ENCODE measurements at places on chromosomes 6 and 20.
A peak's percentile ranks its signal among the peaks of the same experiment; 100 is the strongest.

DNA sequence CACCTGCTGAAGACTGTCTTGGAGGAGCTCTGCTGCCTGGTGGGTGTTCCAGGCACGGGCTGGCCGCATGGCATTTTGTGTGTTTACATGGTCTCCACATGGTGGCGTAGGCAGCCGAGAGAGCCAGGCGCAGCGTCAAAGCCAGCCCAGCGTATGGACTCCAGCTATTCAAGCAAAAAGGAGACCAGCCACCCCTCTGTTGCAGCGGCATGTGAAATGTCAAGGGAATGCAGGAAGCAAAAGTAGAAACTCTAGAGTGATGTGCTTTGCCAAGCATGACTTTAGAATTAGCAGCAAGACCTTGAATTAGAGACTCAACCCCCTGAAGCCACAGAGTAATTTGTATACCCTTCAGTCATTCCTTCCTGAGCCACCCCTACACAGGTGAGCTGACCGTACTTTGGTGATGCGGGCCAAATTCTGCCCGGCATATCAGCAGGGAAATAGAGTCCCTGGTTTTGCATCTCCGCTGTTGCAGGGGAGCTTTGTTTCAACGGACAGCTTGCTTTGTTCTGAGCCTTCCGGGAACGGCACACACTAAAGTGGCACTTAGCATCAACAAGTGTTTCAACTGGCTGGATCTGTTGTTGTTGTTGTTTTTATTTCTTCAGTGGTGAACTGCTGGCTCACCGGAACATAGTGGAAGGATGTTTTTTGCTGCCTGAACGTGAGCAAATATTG is 48.5 kb downstream of the FNDC1 start:
- DNase-seq = peak; percentile 70

- DNase-seq = peak; percentile 96
These were observed at the start of gene HLA-DOA for GRCh38 chr6:33008944-33009861. TSS of gene HLA-DOA (minus strand) at chr6:33009591.

- no peak for DNase-seq
These were observed 48.4 kb downstream of the DHX35 start for GRCh38 chr20:39010496-39010895.

DNA sequence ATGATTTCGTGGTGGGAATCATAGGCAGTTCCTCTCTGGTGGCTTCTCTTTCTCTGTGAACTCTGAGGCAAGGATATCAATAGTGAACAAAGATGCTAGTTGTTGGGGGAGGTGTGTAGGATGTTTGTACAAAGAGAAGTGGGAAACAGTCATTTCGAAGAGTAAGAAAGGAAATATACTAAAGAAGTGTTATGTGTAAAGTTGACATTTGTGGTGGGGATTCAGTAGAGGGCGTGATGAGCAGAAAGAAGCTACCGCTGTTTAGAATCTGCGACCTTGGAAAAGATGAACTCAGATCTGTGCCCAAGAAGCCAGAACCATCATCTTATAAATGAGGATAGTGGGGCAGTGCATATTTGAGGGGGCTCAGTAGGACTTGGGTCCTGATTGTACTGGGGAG is 11.4 kb downstream of the SLC35F1 start:
- DNase-seq = no peak

DNA sequence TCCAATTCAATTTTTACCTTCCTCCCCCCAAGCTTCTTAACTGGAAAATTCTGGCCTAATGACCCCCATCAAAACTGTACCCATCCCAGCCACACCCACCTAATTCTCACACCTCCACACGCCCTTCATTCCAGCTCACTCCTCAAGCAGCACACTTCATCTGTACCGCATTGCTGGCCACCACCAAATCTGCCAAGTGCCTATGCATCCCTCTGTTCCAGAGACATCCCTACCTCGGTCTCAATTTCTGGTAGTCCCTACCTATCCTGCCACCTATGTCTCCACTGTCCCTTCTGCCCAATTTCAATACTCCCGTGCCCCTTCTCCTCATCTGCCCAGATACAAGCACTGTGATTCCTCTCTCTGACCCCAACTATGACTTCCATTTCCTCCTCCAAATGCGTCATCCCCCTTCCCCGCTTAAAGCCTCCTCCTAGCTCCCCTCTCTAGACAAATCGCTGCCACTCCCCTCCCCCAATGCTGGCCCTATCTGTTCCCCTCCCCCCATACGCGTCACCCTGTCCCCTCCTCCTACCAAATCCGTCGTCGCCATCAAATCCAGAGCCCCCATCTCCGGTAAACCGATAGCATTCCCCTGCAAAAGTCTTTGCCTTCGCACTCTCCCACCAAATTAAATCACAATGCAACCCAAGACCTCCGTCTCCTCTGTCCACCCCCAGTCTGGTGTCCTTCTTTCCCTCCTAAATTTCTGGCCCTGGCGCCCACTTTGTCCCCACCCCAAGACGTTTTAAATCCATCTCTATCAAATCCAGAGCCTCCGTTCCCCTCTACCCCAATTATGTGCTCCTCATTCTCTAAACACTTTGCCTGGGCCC is 1.2 kb downstream of the MTCH1 start:
- DNase-seq = peak; percentile 51

Measured in GM13977 (cell line).